ENCODE measurements at places on chromosomes 4 and X.

- DNase-seq: no peak
Observed at GRCh38 chr4:77601614-77602187, 3.9 kb upstream of the CXCL13 start.

DNA sequence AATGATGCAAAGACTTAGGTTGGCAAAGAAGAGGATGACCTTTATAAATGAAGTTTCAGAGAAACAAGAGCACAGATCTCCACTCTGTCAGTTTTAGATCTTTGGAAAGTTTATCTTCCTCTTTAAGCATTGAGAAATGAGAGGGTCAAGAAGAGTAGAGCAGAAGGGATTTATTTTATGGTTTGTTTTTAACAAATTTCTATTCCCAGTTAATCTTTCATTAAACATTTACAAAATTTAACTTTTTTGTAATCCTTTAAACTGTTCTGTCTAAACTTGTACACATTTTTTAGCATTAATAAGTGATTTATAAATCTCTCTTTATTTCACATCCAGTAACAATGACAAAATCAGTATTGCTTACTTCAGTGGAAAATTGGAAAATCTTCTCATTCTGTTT, 875.0 kb upstream of the IGFBP7 start:
- DNase-seq: no peak

DNA sequence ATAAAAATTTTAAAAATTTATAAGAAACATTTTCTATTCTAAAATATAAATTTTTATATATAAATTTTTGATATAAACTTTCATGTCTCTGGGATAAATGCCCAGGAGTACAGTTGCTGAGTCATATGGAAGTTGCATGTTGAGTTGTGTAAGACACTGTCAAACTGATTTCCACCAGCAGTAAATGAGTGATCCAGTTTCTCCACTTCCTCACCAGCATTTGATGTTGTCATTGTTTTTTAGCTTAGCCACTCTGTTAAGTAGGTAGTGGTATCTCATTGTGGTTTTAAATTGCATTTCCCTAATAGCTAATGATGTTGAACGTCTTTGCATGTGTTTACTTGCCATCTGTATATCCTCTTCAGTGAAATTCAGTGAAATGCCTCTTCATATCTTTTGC, 66.5 kb downstream of the MAMLD1 start:
- DNase-seq: no peak

- DNase-seq: peak; percentile 64
Observed at GRCh38 chr4:118865091-118865708, 23.5 kb upstream of the SYNPO2 start.

DNA sequence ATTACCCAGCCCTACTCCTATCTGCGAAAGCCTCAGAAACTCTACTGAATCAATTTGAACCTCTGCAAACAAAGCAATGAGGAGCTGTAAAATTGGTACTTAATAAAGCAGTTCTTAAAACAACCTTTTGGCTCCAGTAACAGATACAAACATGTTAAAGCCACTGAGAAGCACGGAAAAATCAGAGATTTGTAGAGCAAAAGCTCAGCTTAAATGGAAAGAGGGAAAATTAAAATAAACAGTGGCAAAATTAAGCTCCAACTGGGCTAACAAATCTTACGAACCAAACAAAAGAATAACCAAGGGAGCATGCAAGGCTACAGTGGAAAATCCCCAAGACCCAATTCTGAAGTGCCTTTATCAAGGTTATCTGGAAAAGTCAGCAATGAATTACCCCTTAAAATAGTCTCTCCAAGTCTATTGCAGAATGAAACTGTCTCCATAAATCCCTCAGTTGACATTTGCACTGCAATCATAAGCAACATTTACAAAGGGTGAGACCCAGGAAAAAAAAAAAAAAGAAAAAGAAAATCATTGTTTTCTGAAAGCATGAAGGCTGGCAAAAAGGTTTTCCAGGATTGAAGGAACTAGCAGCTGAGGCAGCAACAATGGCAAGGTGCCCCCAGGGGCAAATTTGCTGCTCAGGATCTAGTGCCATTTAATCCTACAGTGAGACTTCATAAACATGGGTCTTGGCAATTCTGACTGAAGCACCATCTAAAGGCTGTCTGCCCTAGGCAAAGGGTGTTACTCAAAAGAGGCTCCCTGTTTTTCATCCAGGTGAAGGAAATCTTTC, 40.1 kb downstream of the USP46 start:
- DNase-seq: no peak

DNA sequence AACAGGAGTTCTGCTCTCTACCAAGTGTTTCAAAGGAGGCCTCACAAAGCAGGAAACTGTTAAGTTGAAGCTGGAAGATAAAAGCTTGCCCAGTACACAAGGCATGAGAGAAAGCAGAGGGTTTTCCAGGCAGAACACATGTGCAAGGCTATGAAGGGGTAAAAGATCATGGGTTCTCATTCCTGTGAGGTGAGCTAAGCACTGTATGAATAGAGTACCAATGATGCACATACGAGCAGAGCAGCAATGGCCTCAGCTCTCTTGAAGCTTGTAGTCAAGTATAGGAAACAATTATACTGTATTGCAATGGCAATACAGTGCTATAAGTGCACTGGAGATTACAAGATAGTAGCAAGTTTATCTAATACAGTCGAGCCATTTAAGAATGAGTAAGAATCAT, 18.0 kb downstream of the TTC29 start:
- no peak for DNase-seq

DNA sequence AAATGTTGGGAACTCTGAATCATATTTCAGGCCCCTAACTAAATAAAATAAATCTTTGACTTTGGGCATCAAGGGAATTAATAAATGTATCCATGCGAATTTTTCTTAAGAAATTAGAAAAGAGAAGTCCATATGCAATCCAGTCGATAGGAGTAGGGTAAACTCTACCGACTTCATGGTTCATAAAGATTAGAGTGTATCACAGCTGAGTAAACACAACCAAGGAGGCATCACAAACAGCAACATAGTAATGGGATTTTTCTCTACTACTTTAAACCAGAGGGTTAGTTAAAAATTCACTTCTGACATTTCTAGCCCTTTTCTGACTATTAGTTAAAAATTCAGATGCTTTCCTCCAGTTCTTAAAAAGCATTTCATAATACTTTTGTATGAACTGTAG, 19.9 kb downstream of the SEPTIN11 start:
- no peak for DNase-seq

DNA sequence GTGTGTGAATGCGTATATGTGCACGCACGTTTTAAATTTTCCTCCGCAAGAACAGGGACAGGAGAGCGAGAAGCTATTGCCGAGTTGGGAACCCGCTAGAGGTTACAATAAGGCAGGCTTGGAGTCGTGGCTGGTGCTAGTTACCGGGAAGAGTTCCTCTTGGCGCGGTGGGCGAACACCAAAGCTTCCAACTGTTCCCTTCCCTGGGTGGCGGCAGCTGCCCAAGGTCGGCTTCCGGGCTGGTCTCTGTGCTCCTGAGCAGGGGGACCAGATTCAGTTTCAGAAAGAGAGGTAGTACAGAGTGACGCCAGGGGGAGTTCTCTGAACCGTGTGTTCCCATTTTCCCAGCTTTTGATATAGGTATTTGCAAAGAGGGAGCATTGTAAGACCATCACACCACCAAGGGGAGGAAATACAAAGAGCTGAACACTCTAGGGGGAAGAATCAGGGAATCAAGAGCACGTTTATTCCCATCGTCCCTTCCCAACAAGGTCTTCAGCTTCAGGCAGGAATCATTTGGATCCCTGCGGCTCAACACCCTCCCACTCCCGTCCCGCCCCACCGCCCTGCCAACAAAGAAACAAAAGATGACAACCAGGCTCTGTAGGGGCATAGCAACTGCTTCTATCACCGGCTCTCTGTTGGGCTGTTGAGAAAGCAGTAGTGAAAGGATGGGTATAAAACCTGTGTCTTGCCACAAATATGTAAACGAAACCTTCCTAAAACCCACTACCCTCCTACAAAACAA, 113.6 kb upstream of the TEX13C start:
- no peak for DNase-seq

GRCh38 chr4:55503169-55503568, 43.5 kb downstream of the CLOCK start:
- DNase-seq: no peak

GRCh38 chr4:54575919-54576318, 81.8 kb upstream of the KIT start:
- no peak for DNase-seq

GRCh38 chr4:95572304-95572991, 23.7 kb upstream of the UNC5C start:
- peak; percentile 78 for DNase-seq

DNA sequence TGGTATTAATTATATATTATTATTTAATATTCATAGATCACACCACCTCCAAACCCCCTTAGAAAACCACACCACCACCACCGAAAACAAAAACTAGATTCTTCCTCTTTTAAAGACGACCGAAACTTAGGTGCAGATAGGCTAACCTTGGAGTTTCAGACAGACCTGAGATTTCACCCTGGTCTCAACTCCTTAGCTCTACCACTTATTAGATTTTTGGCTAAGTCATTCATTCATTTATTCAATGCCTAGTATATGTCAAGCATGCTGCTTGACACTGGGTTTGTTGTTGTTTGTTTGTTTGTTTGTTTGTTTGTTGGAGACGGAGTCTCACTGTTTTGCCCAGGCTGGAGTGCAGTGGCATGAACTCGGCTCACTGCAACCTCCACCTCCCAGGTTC, 9.5 kb upstream of the BMP2K start:
- DNase-seq: no peak

- DNase-seq: no peak
Observed at GRCh38 chr4:9924750-9925149, 96.5 kb downstream of the SLC2A9 start.

- peak; percentile 36 for DNase-seq
Observed at GRCh38 chr4:17809667-17810066, 890 bp downstream of the DCAF16 start.

- DNase-seq: no peak
Observed at GRCh38 chr4:183349673-183350072, 27.4 kb upstream of the CLDN24 start.

DNA sequence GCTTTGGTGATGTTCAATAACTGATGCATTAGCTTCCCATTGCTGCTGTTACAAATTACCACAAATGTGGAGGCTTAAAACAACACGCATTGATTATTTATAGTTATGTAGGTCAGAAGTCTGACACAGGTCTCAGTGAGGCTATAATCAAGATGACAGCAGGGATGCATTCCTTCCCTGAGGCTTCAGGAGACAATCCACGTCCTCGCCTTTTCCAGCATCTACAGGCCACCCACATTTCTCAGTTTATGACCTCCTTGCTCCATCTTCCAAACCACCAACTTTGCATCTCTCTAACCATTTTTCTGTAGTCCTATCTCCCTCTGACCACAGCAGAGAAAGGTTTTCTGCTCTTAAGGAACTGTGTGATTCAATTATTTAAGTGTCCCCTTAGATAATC, 92.5 kb downstream of the GASK1B start:
- DNase-seq: no peak

DNA sequence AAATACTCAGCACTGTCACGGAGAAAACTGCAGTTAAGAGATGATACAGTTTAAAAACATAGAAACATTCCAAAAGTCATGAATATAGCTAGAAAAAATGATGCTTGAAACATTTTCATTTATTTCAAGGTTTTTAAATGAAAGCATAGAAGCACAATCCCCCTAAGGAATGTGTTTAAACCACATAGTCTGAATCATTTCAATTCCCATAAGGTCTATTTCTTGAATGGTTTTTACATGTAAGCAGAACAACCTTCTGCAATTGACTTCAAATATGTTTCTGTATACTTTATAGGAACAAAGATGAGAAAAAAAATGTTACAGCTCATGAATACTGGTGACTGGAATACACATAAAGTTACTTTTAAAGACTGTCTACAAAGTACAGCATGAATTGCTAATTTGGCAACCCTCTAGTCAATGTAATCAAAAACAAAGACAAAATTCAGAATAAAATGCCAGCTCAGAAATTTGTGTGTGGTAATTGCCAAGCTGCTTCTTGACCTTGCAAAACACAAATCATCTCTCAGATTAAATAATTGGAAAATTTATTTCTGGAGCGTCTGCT, 886.4 kb upstream of the ADGRL3 start:
- DNase-seq: no peak

DNA sequence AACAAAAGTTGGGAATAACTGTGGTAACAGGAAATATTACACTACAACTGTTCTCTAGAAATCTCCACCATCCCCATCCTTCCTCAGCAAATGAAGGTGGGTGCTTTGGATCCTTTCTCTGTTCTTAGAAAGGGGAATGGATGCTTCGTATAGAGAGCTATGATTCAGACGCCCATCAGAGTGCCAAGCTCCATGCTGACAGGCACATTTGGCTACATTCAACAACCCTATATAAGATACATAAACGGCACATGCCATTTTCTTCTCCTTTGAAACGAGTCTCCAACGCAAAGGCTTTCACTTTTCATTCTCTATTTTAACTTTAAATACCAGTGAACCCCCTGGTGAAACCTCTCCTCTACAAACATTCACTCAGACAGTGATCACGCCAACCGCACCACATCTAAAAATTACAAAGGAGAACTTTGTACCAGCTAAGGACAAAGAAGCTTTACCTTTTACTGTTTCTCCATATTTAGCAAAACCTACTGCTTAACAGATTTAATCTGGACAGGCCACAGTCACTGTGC, 172.5 kb downstream of the TSPAN5 start:
- DNase-seq: no peak

- DNase-seq: no peak
Observed at GRCh38 chr4:184384810-184385557, 89.4 kb downstream of the IRF2 start.

DNA sequence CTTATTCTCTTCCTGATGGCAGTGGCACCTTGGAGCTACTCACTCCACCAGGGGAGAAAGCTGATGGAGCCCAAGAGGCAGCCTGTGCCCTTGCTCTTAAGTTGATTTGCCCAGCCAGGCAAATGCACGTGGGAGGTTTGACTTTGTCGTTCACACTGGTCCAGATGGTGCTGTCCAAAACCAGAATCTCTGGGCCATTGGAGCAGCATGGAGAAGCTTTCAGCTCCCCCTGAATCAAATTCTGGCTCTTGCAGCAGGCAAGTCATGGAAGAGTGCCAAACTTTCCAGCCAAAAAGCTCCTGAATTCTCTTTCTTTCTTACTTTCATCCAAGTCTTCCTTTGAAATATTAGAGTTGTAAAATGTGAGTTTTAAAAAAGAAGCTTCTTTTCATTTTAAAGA, 970.4 kb downstream of the RPA4 start:
- DNase-seq: peak; percentile 5

GRCh38 chrX:117093319-117093718, 630.5 kb upstream of the CT83 start:
- no peak for DNase-seq

DNA sequence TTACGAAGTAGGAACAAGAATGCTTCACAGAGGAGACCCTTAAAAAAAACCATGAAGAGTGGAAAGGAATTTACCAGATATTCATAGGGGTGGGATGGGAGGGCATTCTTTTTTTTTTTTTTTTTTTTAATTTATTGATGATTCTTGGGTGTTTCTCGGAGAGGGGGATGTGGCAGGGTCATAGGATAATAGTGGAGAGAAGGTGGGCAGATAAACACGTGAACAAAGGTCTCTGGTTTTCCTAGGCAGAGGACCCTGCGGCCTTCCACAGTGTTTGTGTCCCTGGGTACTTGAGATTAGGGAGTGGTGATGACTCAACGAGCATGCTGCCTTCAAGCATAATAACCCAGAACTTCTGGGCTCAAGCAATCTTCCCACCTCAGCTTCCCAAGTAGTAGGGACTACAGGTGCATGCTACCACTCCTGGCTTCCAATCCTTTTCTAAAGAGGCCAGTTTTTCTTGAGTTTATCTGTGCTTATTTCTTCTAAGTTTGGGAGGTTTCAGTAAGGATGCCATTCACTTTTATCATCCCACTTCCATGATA, 65.9 kb upstream of the OGT start:
- no peak for DNase-seq

Data from kidney (tissue), 22 donors.